ENCODE measurements at places on chromosomes 6 and 20.

DNA sequence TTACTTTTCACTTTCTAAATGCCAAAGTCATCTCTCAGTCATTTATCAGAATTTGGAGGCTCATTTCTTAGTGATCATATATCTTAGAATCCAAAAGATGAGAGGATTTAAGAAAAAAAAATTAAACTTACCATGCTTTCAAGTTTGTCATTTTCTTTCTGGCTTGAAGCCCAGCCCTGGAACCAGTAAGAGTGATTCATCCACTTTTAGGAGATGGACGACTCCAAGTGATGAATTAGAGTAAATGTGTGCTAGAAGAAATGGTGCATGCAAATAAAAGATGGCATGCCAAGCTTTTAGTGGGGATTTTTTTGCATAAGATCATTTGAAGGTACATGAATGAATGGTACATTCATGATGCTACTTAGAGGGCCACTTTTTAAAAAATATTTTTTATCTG is 20.1 kb downstream of the PLCB1 start:
- no peak for DNase-seq

- no peak for DNase-seq
Observed at GRCh38 chr6:19299129-19299528, 538.0 kb upstream of the ID4 start.

DNA sequence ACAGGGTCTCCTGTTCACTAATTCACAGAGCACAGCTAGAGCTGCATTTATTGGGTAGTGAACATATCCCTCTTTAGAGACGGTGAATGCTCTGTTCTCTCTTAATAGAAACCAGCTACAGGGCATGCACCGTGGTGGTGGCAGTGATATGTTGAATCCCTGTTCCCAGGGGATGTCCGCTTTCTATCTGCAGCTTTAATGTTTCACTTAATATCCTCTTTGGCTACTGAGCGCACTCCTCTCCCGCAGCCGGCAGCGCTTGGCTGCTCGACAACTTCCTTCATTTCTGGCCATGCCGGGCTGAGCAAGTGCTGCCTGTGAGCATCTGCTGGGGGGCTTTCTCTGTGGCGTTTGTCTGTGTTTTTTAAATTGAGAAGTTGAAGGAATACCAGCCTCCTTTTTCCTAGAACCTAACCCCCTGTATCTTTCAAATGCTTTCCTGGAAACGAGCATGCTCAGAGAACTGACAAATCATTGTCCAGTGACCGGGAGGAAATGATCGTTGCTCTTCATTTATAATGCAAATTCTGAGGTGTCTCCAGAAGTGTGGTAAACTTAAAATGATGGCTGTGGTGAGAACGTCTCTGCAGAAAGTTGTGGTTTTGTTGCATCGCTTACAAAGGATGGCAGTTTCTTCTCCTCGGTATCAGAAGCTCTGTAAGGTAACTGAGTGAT is 297.9 kb downstream of the UTRN start:
- DNase-seq = no peak

DNA sequence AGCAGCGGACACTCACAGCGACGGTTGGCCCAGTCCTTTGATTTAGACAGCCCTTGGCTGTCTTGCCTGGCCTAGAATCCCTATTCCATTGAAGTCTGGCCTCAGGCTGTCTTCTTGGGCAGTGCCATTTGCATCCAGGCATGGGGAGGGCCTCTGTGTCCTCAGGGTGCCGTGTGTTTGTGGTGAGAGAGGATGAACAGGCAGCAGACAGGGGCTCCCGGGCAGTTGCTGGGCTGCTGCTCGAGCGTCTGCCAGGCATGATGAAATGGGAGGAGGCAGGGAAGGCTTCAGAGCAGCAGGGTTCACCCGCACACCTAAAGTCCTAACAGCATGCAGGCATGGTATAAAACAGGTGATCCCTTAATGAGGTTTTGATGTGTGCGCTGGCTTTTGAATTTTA is 126.9 kb downstream of the SOBP start:
- no peak for DNase-seq

DNA sequence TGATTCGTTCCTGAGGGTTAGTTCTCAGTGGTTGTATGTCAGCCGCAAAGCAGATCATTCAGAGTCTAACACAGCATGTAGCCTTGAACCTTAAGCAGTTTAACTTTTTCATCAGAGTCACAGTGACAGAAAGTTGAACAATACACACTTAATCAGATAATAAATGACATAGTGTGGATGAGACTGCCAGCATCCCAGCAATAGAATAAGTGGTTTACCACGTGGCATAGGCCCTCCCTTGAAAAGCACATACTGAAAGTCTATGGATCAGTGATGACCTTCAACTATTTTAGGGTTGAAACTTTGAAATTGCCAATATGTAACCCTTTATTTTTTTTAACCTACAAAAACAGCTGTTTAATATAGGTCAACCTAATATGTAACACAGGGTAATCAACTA is 265.3 kb downstream of the ARHGAP18 start:
- no peak for DNase-seq

GRCh38 chr6:7402716-7403115 is 13.1 kb downstream of the RIOK1 start:
- DNase-seq = no peak

DNA sequence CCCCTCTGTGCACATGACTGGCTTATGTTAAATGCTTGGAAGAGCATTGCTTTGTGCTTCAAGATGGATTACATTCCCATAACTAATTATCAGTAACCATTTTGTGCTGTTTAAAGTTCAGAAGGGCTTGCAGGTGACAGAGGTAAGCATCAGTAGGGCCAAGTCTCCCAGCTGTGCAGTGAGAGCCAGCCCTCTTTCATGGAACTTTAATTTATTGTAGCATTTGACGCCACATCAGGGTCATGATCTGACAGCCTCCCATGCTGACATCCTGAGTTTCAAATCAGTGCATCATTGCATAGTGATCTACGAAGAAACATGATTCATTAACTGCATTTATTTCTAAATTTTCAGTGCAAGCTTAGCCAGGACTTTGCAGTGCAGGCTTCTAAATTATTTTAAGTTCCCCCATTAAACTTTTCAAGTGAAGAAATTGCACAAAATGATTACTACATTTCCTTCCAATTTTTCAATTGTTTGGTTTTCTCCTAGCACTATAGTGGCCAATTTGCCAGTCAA is 380.9 kb downstream of the UTRN start:
- no peak for DNase-seq

- no peak for DNase-seq
Observed at GRCh38 chr20:61693055-61693600, 372.6 kb downstream of the TAF4 start.

DNA sequence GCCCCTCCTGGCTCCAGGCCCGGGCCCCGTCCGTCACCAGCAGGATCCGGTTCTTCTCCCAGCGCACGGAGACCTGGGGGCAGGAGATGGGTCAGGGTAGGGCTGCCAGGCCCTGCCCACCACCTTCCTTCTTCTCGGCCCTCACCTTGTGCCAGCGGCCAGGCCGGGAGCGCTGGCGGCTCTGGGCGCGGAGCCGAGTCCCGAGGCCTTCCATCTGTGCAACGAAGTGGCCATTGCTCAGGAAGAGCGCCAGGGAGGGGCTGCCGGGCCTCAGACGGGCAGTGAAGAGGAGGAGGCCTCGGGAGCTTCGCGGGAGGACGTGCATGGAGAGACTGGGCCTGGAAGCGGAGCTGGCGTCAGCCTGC is 7.9 kb downstream of the ADRM1 start:
- no peak for DNase-seq

DNA sequence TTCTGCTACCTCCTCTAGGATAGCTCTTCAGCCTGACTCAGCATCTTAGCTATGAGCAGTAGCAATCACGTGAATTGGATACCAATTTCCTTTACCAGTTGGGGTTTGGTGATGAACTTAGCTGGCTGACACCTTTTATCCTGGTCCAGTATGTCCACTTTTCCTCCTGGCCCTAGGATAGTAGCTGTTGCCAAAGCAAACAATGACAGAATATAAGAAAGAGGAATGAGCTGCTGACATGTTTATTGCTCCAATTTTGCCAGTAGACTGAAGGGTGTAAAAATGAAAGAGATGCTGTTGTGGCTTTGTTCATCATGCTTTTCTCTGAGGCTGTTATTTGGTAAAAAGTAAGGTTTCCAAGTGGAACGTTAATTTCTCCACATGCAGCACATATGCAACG is 168.3 kb upstream of the JAG1 start:
- no peak for DNase-seq

GRCh38 chr6:21887231-21888185 is 294.0 kb downstream of the SOX4 start:
- DNase-seq = no peak

DNA sequence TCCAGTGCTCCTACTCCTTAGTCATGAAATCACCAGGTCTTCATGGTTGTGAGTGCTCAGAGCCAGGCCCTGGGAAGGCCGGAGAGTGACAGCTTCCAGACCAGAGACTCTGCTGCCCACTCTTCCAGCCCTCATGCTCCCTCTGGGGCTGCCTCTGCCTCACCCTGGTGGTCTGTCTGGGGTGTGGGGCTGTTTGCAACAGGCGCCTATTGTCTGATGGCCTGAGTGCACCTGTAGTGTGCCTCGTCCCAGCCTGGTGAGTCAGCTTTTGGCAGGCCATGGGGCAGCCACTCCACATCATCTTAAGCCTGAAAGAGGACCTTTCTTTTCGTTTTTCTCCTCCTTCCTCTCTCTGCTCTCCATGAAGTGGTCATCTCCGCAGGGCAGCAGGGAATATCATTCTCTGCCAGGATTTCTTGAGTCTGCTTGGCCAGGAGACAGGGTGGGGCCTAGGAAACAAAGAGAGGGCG is 173.8 kb downstream of the VEGFA start:
- no peak for DNase-seq

- no peak for DNase-seq
Observed at GRCh38 chr6:170116636-170117035, 174.2 kb downstream of the DLL1 start.

DNA sequence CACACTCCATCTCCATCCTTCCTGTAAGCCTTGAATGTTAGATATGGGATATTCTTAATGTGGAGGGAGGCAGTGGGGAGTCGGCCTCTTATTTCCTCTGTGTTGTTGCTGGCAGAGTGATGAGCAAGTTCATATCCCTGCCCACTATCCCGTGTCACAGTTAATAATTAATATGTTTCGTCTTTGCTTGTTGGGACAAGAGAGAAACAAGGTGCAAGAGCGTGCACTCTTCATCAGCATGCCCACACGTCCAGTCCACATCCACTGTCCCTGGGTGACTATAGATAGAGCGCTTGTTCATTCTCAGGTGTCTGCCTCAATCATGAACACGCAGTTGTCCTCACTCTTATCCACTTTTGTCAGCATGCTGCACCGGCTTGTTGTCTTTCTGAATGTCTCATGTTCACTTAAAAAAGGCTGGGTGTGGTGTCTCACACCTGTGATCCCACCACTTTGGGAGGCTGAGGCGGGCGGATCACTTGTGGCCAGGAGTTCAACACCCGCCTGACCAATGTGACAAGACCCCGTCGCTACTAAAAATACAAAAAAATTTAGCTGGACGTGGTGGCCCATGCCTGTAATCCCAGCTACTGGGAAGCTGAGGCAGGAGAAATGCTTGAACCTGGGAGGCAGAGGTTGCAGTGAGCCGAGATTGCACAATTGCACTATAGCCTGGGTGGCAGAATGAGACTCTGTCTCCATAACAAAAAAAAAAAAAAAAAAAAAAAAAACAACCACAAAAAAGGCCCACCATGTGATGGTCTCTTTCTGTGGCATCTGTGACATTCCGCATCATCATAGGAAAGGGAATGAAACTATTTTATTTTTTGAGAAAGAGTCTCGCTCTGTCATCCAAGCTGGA is 34.2 kb downstream of the PPP1R3G start:
- DNase-seq = no peak

GRCh38 chr6:136846046-136846445 is 23.7 kb downstream of the PEX7 start:
- no peak for DNase-seq

- no peak for DNase-seq
Observed at GRCh38 chr6:32692019-32692418, 25.6 kb upstream of the HLA-DQB1 start.

DNA sequence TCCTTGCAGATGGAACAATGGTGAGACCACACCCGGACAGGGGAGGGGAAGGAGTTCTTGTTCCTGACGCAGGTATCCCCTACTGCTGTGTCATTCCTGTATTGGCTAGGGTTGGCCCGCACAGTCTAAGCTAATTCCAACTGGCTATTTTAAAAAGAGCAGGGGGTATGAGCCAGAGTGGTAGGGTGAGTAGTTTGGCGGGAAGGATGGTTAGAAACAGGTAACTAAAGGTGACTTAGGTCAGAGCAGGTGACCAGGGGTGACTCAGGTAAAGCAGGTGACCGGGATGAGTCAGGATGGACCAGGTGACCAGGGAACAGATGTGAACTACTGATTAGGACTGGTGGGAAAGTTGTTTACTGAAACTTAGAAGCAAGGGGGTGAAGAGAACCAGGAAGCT is 58.0 kb downstream of the ZNF292 start:
- DNase-seq = no peak

DNA sequence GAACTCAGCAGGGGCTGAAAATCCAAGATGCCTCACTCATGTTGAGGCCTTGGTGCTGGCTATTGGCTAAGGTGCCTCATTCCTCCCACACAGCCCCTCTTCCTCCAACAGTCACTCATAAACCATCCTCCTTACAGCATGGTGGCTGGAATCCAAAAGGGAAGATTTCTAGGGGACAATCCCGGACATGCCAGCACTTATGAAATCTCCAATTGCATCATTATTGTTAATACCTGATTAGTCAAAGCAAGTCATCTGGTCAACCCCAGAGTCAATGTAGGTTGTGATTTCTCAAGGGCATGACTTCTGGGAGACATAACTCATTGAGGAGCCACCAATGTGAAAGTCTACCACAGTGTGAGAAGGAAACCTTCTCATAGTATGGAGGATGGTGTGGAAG is 506.6 kb upstream of the NOX3 start:
- no peak for DNase-seq

GRCh38 chr6:33313709-33314514 is at the start of gene TAPBP:
Gene TAPBP (minus strand): TSS chr6:33314078. CDS start chr6:33314041, 37 bp downstream.
- no peak for DNase-seq

GRCh38 chr6:131949909-131950766 is 1.0 kb downstream of the CCN2 start:
- DNase-seq = no peak

DNA sequence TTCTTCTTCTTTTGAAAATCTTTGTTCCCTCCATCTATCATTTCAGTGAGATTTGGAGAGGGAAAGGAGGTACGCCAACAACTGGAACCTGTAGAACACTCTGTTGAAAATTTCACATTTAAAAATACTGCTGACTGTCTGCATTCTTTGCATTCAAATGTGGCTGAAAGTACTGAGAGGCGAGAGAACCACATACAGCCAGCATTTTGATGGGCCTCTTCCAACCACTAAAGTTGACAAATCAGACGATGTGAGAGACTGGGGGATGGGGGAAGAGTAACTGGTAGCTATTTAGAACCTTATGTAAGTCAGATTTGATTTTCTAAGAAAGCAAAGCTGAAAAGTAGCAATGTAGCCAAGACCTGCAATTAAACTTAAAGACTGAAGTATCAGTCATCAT is 77.5 kb downstream of the FKBP5 start:
- DNase-seq = no peak

- no peak for DNase-seq
Observed at GRCh38 chr6:85679445-85680123, 36.9 kb upstream of the SYNCRIP start.

DNA sequence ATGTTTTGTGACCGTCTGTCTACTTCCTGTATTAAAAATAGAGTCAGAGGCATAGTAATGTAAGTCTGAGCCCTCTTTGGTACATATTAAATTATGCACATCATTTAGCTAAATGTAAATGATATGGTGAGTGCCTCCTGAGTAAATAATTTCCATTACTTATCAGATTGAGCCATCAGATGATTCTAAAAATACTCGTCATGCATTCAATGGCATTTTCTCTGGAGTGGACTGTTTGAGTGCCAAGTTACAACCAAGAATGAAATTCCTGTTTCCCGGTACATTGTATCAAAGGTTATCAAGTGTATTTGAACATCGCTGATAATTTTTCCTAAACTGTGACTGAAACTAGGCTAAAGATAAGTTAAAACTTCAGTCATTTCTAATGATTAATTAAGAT is 81.0 kb downstream of the AKAP7 start:
- no peak for DNase-seq

Measured in stimulated activated CD8-positive, alpha-beta memory T cell treated with anti-CD3 and anti-CD28 coated beads, Interleukin-4, amount 100 ng/mL, for 1 hour (primary cell).